ENCODE measurements at places on chromosomes 2 and 18.
A peak's percentile ranks its signal among the peaks of the same experiment; 100 is the strongest.

DNA sequence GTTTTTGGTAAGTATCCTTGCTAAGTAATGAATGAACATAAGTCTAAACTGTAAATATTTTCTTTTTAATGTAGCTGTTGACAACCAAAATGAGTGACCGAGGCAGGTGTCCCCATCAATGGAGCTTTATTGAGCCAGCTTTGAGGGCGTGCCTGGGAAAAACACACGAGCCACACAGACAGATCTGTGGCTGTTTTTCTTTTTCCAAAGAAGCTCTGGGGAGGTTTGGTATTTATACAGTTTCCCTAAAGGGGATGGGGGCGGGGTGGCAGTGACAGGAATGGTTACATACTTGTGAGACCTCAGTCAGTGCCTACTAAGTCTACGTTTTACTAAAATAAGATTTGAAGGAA lies 11.2 kb downstream of the DBI start:
- DNase-seq, result no peak

DNA sequence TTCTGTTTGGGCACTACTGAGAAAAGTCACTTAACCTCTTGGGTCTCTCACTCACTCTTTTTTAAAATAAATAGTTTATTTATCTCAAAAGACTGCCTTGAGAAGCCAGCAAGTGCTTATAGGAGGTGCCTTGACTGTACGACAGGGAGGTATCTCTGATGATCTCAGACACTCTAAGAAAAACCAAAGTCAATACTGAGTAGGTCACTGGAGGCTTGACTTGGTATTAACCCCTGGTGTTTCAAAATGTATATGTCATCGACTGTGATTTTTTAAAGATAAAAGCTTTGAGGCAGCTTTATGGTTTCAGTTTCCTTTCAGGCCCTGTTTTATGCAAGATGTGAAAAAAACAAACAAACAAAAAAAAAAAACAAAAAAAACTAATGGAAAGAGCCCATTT lies 33.7 kb downstream of the MREG start:
- DNase-seq, result no peak

DNA sequence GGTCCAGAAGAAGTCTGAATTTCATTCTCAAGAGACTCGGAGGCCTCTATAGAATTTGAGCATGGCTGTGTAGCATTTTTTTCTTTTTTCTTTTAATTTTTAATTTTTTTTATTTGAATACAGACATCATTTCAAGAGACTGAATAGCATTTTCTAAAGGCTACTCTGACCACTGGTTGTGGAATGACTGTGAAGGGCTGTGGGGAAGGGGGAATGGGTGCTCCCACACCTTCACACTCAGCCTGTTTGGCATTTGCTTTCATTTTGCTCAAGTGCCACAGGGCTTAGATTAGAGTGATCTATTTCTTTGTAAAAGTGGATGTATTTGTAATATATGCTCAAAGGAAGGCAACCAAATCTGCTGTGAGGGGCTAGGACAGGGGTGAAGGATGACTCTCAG lies 142.0 kb upstream of the SPOPL start:
- DNase-seq, result no peak

- no peak for DNase-seq
Observed at GRCh38 chr2:237509905-237510304, 22.9 kb downstream of the MLPH start.

GRCh38 chr18:21267400-21267799 lies 25.4 kb downstream of the GREB1L start:
- no peak for DNase-seq

- no peak for DNase-seq
Observed at GRCh38 chr18:9757827-9758621, 49.9 kb downstream of the RAB31 start.

GRCh38 chr18:1147730-1148129 lies 243.1 kb downstream of the ADCYAP1 start:
- DNase-seq, result no peak

- no peak for DNase-seq
Observed at GRCh38 chr18:67379981-67380380, 136.5 kb downstream of the DSEL start.

DNA sequence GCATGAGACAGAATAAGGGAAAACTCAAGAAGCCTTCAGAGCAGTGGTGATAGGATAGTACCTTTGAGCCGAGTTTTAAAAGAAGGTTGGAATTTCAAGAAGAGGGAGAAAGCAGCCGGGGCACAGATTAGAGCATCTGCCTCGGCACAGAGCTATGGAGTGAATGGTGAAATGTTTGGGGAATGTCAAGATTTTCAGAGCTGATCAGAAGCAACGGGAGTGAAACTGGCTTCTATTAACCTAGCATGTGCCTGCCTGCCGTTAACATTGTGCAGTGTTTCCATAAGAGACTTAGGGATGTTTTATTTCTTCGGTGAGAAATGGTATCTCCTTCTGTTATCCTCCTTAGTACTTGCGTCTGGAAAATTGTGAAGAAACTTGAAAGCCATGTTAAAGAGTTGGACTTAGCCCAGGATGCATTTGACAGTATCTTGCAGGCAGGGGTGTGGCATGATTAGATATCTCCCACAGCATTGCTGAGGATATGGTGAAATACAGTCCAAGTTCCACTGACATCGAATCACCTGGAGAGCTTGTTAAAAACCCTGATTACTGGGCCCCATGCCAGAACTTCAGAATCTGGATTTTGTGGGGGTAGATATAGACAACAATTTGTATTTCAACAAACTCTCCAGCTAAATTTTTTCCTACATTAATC lies 96.8 kb upstream of the PPP1CB start:
- DNase-seq, result no peak

DNA sequence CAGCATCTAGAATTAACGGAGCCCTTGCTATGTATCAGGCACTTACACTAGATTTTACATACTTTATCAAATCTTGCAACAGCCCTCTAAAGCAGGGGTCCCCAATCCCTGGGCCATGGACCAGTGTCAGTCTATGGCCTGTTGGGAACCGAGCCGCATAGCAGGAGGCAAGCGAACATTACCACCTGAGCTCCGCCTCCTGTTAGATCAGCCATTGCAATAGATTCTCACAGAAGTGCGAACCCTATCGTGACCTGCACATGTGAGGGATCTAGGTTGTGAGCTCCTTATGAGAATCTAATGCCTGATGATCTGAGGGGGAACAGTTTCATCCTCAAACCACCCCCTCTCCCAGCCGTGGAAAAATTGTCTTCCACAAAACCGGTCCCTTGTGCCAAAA lies 13.4 kb downstream of the DNAJB2 start:
- DNase-seq, result no peak

DNA sequence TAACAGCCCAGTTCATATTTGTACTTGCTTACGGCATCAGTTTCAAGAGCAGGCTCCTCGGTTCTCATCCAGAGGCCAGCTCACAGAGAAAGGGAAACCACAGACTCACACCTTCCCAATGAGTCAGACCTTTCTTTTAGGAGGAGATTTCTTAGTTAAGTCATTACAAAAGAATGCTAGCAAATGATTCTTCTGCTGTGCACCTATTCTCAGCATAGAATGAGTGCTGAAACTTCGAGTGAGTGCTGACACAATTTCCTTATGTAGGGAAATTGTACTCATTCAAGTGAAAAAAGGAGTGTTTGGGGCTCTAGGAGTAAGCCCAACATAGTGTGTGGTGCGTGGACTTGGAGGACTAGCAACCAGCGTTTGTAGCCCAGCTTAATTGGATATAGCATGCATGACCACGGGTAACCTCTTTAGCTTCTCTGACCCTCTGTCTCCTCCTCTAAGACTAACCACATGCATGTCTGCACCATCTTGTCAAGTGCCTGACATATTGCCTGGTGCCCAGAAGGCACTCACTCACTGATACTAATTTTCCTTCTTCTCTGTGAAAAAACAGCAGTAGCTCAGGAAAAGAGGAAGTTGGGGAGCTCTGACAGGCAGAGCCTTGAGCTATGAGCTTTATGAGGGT lies 87.0 kb downstream of the ALPK2 start:
- no peak for DNase-seq

DNA sequence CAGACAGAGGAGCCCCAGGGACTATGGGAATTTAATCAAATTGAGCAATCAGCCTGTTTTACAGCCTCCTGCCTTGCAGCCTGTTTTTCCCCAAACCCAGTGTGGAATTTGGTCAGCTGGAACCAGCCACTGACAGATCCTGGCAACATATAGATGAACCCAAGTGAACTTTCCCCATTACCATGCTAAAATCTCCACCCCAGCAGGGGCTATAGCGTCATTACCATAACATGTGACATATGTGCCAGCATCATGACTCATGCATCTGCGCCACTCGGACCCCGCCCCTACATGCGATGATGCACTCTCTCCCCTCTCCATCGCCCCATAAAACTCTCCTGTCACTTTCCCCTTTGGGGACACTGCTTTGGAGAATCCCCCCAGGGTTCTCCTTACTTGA lies 17.3 kb upstream of the FEZ2 start:
- DNase-seq, result no peak

- no peak for DNase-seq
Observed at GRCh38 chr2:239640210-239640609, 239.4 kb upstream of the HDAC4 start.

- DNase-seq, result no peak
Observed at GRCh38 chr2:64202206-64202845, 58.1 kb upstream of the PELI1 start.

DNA sequence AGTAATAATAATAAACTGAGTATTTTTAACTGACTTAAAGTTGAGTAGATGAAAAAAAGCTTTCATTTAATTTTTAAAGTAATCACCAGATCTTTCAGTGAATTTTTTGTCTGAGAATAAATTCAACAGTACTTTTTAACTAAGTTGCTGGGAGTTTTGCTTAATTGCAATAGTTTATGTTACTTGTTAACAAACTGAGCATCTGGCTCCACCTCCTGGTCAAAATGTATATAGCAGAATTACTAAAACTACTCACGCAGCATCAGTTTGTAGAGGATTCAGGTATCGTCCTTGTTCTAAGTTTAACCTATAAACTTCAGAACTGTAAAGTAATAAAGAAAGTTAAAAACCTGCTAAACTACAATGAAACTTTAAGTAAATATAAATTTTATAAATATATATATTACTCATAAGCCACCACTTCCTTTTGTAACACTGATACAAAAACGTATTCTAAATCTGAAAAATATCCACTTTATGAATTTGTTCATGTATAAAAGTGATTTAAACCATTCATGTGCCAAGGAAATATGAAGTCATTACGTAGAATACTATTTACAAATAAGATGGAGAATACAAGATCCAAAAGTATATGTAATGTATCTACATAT lies 21.3 kb downstream of the NOL10 start:
- DNase-seq, result peak; percentile 63

- DNase-seq, result no peak
Observed at GRCh38 chr2:75025633-75026380, 67.4 kb downstream of the POLE4 start.

DNA sequence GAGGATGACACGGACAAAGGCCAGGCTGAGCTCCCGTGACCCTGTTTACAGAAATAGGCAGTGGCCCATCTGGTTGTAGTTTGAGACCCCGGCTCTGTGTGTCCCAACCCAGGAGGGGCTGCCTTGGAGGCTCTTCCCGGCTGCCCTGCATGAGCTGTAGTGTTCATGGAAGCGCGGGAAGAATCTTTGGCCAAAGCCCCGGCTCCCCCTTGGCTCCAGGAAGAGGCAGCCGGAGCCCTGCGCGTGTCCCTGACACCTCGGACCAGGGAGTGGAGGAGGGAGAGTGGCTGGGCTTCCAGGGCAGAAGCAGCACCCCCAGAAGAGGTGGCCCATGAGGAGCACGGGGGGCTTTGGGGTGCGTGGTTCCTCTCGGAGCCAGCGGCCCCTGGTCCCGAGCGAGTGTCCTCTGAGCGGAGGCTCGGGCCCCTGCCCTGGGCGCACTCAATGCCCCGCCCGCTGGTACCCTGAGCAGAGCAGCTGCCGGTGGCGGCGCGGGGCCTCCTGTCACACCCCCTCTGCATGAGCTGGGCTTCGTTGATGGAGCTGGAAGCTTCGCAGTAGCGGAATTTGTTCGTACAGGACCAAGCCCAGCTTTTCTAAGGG lies 21.7 kb downstream of the GPR35 start:
- DNase-seq, result no peak

DNA sequence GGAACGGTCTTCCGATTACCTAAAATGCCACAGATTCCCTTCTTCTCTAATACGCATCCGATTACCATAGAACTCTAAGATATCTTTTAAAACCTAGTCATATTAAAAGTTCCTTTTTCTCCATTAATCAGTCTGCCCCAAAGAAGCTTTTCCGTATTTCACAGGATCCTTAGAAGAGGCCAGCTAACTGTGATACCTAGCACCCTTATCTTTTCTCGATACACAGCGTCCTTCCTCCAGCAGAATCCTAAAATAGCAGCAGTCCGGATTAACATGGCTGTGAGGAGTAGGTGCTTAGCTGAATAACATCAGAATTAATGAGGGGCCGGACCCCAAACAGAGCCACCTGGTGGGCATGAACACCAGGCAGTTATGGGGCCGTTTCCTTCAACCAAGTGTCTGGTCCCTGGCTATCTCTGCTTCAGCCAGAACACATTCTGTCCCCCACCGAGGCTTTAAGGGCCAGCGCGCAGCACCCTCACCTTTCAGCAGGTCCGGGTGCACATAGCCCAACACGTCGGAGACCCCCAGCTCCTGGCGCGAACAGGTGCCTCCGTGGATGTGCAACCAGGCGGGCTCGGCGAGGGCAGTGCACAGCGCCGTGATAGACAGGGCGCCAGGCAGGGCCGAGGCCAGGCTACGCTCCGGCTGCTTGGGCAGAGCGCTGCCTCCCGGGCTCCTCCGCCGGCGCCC lies 995 bp downstream of the TMEM127 start:
- DNase-seq, result peak; percentile 53

GRCh38 chr2:143026411-143027054 lies 102.7 kb upstream of the ARHGAP15 start:
- no peak for DNase-seq

DNA sequence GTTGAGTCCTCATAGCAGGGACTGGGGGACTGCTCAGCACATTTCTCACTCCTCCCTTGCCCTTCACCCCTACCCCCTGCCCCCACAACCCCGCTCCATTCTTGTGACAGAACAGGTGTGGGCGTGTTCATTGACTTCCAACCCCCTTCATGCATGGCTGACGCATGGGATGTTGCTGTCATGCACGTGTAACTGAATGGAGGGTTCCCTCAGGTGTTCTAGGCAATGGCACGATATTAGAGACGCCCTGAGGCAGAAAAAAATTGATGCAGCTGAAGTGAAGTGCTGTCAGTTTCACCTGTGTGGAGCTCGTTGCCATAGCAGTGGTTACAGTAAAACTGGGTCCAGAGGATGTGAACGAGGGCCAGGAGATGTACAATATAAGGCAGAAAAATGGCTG lies 6.5 kb upstream of the THOC1 start:
- DNase-seq, result peak; percentile 14

GRCh38 chr2:42249887-42250286 lies 80.7 kb downstream of the EML4 start:
- peak; percentile 78 for DNase-seq

Data from NCI-H2171 treated with DMSO at 0.1 percent for 48 hours (cell line).